Tibial nerve (tissue), 4 donors: ENCODE measurements at places on chromosomes 5 and 9. TPM values are rescaled to one million over a fixed set of nuclear protein-coding genes. Genes with fewer than 3 reads are reported as not detected.

GRCh38 chr9:121319383-121319780, 50.7 kb downstream of the STOM start:
- no peak overlapping the region for H3K4me3 ChIP-seq
- DNase-seq = no peak
- H3K4me1 ChIP-seq = peaks cover 25% of the 10 kb centered on the region
- peak overlapping the region; percentile 67 for H3K27ac ChIP-seq

- H3K4me3 ChIP-seq = no peak overlapping the region
- H3K27me3 ChIP-seq = no peaks in the 10 kb centered on the region
- no peak for DNase-seq
- no peaks in the 10 kb centered on the region for H3K4me1 ChIP-seq
Observed at GRCh38 chr9:81737871-81738507, 48.6 kb upstream of the TLE1 start.

DNA sequence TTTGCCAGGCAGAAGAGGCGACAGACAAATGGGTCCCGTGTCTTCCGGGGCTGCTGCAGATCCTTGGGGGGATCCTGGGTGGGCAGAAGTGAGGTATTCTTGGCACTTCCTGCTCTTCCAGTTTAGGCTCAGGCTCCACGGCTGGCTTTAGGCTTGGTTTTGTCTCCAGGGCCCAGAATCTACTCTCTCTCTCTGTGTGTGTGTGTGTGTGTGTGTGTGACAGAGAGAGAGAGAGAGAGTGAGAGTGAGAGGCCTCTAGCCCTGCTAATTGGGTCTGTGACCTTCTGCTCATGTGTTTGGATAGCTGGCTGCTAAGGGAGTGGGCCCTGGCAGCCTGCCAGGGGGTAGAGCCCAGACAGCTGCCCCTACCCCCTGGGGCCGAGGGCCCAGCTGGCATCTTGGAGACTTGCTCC, 39.3 kb downstream of the CRB2 start:
- no peak for DNase-seq
- no peaks in the 10 kb centered on the region for H3K27me3 ChIP-seq
- peaks cover 29% of the 10 kb centered on the region for H3K36me3 ChIP-seq
- no peak overlapping the region for H3K27ac ChIP-seq
- no peak overlapping the region for H3K4me3 ChIP-seq

GRCh38 chr9:85344901-85345300, 396.9 kb downstream of the AGTPBP1 start:
- no peak overlapping the region for H3K27ac ChIP-seq
- DNase-seq = no peak
- H3K27me3 ChIP-seq = no peaks in the 10 kb centered on the region
- no peaks in the 10 kb centered on the region for H3K36me3 ChIP-seq

DNA sequence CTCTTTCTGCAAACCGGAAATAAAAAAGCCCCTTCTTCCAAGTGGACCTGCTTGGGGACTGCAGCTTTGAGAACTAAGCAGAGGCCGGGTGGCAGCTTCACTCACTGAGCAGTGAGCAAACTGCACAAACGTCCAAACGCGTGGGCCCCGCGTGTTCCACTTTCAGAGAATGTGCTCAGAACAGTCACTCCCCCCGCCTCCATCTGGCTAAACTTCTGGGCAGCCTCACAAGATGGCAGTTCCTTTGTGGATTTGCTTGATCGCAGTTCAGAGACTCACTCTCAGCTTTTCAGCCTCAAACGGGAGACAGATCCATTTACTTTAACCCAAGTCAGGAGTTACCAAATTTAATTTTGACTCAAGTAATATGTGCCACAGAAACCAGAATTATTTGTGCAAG, 216.6 kb downstream of the TLE1 start:
- H3K27ac ChIP-seq = no peak overlapping the region
- no peak for DNase-seq
- H3K27me3 ChIP-seq = no peaks in the 10 kb centered on the region
- H3K4me1 ChIP-seq = no peaks in the 10 kb centered on the region
- H3K4me3 ChIP-seq = no peak overlapping the region

GRCh38 chr9:75359638-75360037, 271.3 kb downstream of the OSTF1 start:
- no peak overlapping the region for H3K27ac ChIP-seq
- no peak overlapping the region for H3K4me3 ChIP-seq
- no peak for DNase-seq
- H3K27me3 ChIP-seq = no peaks in the 10 kb centered on the region

DNA sequence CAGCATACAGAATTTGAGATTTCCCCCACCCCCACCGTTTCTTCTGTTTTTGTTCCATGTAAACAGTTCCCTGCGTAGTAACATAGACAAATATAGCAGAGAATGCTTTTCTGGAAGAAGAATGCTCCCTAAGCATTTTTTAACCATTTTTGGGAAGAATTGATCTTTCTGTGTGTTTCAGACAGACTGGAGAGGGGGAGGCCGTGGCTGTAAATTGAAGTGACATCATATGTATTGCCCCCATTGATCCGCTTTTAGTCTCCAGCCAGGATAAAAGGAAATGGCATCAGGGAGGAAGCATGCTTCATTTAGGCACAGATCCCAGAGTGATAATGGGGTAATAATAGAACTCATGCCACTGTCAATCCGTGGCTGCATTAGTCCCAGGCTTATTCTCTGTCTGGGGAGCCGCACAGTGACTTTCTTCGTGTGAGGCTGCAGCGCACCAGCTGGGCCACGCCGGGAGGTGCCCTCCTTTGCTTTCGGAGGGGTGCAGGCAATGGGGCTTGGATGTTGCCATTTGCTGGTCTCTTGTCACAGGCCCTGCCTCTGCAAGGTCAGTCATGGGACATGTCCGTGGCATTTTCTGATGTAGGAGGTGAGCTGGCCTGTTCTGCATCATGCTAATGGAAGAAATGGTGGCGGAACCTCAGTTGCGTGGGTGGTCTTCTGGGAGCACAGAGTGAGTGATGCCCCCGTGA, 261.5 kb downstream of the FANCC start:
- peak overlapping the region; percentile 39 for H3K27ac ChIP-seq
- DNase-seq = no peak
- no peaks in the 10 kb centered on the region for H3K36me3 ChIP-seq
- peak overlapping the region; percentile 32 for H3K4me3 ChIP-seq

- H3K27me3 ChIP-seq = no peaks in the 10 kb centered on the region
- no peak overlapping the region for H3K27ac ChIP-seq
- no peaks in the 10 kb centered on the region for H3K4me1 ChIP-seq
- DNase-seq = no peak
Observed at GRCh38 chr9:22863106-22863505, 416.5 kb downstream of the DMRTA1 start.

DNA sequence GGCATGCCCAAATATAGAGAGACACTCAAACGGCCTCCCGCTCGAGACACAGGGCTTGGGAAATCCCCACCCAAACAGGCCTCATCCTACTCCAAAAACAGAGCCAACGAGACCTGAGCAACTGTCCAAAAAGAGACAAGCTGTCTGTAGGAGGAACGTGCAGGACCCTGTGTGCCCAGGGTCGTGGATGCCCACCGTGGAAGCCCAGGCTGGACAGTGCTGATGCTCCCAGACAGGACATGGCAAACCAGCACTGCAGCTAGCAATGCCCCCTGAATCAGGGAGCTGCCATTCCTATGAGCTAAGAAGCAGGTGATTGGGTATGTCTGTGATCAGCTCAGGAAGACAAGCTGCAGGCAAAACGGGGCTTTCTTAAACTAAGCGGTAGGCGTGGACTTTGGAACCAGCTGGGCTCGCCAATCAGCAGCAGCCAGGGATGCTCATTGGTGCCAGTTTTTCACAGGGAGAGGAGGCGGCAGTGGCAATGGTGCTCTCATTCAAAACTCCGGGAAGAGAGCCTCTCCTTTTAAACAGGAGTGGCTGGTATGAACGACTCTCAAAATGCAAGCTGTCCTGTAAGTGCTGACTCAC, 113.1 kb upstream of the IRX2 start:
- H3K36me3 ChIP-seq = no peaks in the 10 kb centered on the region
- no peaks in the 10 kb centered on the region for H3K4me1 ChIP-seq
- DNase-seq = no peak
- no peak overlapping the region for H3K4me3 ChIP-seq
- no peak overlapping the region for H3K27ac ChIP-seq

DNA sequence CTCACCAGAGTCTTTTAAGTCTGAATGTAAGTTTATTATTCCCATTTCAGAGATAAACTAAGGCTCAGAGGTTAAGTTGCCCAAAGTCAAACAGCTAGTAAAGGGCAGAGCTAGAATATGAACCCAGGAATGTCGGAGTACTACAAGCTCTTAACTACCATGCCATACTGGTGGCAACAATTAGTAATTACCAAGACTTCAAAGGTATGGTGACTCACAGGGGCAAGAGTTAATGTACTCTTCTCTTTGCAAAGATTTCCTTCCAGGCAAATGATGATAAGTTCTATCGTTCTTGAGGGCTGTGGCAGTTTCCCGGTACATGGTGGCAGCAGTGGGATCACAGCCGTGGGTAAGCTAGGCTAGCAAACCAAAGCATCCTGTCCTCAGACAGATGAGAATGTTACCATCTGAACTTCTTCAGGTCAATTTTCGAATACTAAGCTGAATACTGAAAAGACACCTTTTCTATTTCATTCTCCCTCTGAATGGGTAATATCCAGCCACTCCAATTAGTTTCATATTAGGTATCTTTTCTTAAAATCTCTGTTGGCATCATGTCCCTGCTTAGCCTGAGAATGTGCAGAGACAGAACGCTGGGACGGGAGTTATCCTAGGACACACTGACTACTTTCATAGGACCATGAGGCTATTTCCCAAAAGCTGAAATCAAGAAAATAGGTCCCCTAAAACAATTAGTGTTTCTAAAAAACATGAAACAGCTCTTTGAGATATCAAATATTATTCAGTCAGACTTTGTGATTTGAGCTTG, 117.0 kb upstream of the NR5A1 start:
- H3K4me3 ChIP-seq = no peak overlapping the region
- no peaks in the 10 kb centered on the region for H3K27me3 ChIP-seq
- H3K4me1 ChIP-seq = no peaks in the 10 kb centered on the region
- H3K36me3 ChIP-seq = no peaks in the 10 kb centered on the region
- H3K27ac ChIP-seq = no peak overlapping the region

- no peaks in the 10 kb centered on the region for H3K36me3 ChIP-seq
- no peaks in the 10 kb centered on the region for H3K4me1 ChIP-seq
- DNase-seq = no peak
- H3K27me3 ChIP-seq = no peaks in the 10 kb centered on the region
- no peak overlapping the region for H3K27ac ChIP-seq
- H3K4me3 ChIP-seq = peak overlapping the region; percentile 39
Observed at GRCh38 chr5:31639481-31640411, 815 bp downstream of the PDZD2 start.

GRCh38 chr9:91536211-91536691, 112.6 kb upstream of the NFIL3 start:
- H3K4me1 ChIP-seq = no peaks in the 10 kb centered on the region
- no peak for DNase-seq
- no peak overlapping the region for H3K4me3 ChIP-seq
- no peaks in the 10 kb centered on the region for H3K27me3 ChIP-seq
- H3K36me3 ChIP-seq = no peaks in the 10 kb centered on the region

GRCh38 chr5:139186752-139187326, 11.3 kb downstream of the SIL1 start:
- H3K36me3 ChIP-seq = no peaks in the 10 kb centered on the region
- peaks cover 24% of the 10 kb centered on the region for H3K4me1 ChIP-seq
- no peaks in the 10 kb centered on the region for H3K27me3 ChIP-seq
- no peak overlapping the region for H3K27ac ChIP-seq
- DNase-seq = no peak

- H3K27me3 ChIP-seq = no peaks in the 10 kb centered on the region
- H3K36me3 ChIP-seq = no peaks in the 10 kb centered on the region
- no peaks in the 10 kb centered on the region for H3K4me1 ChIP-seq
- no peak overlapping the region for H3K27ac ChIP-seq
- no peak overlapping the region for H3K4me3 ChIP-seq
- no peak for DNase-seq
Observed at GRCh38 chr5:150703762-150704161, 2.9 kb upstream of the RBM22 start.

GRCh38 chr5:98750693-98751092, 22.8 kb upstream of the RGMB start:
- no peak overlapping the region for H3K27ac ChIP-seq
- no peaks in the 10 kb centered on the region for H3K36me3 ChIP-seq
- H3K4me3 ChIP-seq = no peak overlapping the region
- no peaks in the 10 kb centered on the region for H3K4me1 ChIP-seq

- H3K27ac ChIP-seq = no peak overlapping the region
- DNase-seq = no peak
- no peaks in the 10 kb centered on the region for H3K36me3 ChIP-seq
- H3K27me3 ChIP-seq = no peaks in the 10 kb centered on the region
- no peak overlapping the region for H3K4me3 ChIP-seq
- no peaks in the 10 kb centered on the region for H3K4me1 ChIP-seq
Observed at GRCh38 chr5:93099902-93100347, 481.1 kb downstream of the NR2F1-AS1 start.

DNA sequence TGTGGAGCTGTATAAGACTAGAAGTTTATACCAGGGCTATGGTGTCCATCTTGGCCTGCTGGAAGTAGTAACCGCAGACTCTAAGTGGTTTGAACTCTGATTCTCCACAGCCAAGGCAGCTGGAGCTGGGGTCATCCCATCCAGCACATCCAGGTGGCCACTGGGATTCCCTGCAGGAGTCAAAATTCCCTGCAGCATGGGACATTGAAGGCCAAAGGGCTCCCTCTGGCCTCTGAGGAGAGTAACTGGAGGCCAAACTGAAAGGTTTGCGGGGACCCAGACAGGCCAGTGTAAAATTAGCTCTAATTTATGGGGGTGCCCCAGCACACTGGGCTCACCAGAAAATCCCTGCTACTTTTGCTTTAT, 12.2 kb upstream of the PRXL2C start:
- no peaks in the 10 kb centered on the region for H3K36me3 ChIP-seq
- no peak for DNase-seq
- no peak overlapping the region for H3K4me3 ChIP-seq
- no peaks in the 10 kb centered on the region for H3K4me1 ChIP-seq

PCDHGA7 gene
- 9.6 TPM for total RNA-seq

IL13 gene
- 0.44 TPM for total RNA-seq

CAMK2A gene
- total RNA-seq = 0.20 TPM

DMRT3 gene
- total RNA-seq = 0.22 TPM

KIF4B gene
- not detected for total RNA-seq

CHSY3 gene
- 3.9 TPM for total RNA-seq
